Lower lobe of right lung (tissue), 2 donors: ENCODE measurements at places on chromosomes 7 and 10. TPM values are rescaled to one million over a fixed set of nuclear protein-coding genes. Genes with fewer than 3 reads are reported as not detected.

DNA sequence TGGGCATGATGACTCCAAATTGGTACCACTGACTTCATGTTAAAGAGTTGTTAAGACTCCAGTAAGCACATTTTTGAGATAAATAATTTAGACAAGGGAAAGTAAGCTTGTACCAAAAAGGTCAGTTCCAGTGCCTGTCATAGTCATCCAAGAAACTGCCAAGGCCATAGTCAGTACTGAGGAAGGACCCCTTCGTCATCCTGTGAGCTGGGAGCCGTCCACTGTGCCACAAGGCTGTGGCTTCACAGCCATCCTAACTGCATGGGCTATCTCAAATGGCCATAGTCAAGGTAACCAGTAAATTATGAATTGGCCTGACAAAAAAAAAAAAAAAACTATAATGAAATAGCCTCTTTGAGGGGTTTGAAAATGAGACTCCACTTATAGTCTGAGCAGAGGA, 207.2 kb downstream of the C7orf25 start:
- no peak for DNase-seq

DNA sequence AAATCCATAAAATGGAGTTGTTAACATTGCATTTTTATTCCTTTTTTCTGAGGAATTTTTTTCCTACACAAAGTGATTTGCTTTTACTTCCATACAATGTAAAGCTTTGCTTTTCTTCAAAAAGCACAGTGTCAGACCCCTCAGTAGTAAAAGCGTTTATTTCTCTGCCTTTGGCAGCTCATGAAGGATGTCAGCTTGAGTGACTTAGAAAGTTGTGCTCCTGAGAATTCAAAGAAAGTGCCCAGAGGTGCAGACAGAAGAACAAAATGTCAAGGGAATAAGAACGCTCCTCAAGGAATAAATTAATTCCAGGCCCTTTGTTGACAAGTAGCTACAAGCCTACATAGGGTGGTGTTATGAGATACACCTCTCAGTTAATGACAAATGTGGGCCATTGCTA, 369.3 kb upstream of the ADARB2 start:
- no peak for DNase-seq

GRCh38 chr10:70355051-70356021, 27.1 kb downstream of the LRRC20 start:
- no peak for DNase-seq

DNA sequence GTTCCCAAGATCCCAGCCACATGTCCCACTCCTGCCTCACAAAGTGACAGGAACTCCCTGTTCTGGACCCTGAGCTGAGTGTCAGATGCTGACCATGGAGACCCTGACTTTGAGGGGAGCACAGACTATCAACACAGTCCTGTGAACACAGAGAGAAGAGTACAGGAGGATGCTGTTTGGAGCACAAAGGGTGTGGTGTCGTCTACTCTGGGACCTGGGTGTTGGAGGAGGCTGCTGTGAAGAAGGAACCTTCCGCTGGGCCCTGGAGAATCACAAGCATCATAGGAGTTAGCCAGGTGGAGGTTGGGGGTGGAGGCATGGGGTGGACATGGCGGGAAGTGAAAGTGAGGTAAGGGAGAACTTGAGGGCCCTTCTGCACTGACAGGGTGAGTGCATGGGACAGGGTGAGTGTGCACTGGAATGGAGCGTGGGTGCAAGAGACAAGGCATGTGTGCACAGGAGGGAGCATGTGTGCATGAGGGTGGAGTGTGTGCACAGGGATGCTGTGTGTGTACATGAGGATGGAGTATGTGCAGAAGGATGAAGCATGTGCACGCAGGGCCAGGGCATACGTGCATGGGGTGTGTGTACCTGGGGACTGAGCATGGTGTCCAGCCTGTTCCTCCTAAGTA, 70.7 kb upstream of the ANTXRL start:
- no peak for DNase-seq

Gene SYCE1
- total RNA-seq = 0.74 TPM

Gene SEMA3D
- 8.0 TPM for total RNA-seq
